ENCODE measurements at places on chromosomes 4 and X.

DNA sequence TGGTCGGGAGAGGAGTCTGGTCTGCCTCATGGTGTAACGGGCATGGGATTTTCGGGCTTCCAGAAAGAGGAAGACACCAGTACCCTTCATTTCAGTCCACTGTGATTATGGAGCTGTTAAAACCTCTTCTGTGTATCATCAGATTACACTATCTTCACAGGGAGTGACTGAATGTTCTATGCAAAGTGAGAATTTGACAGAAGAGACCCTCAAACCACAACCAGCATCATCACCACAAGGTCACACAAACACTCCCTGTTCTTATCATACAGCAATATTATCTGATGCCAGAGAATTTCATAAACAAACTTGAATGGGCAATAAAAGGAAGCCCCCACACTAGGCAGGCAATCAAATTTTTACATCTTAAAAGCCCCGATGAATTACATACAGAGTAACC lies 164.2 kb downstream of the PDGFRA start:
- DNase-seq: no peak

GRCh38 chrX:11421805-11422524 lies 128.8 kb downstream of the AMELX start:
- no peak for DNase-seq

- no peak for DNase-seq
Measured at GRCh38 chrX:57282568-57282967, 3.9 kb upstream of the FAAH2 start.

- peak; percentile 34 for DNase-seq
Measured at GRCh38 chr4:3226467-3226866, 22.5 kb upstream of the MSANTD1 start.

- no peak for DNase-seq
Measured at GRCh38 chr4:38976308-38976707, 55.9 kb downstream of the TMEM156 start.

DNA sequence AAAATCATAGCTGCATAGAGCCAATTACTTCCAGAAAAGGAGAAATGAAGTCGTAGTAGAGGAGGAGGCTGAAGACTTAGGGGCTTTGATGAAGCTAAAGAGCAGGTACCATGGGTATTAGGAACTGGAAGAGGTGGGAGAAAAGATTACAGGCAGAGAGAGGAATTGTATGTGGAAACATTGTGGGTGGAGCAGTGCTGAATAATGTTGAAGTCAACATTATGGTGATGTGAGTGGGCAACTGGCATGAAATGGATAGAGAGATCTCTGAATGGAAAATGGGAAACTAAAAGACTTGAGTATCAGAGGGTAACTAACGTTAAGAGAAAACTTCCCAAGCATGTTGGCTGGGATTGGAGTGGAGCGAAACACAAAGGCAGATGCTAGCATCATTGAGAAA lies 92.5 kb downstream of the AREG start:
- no peak for DNase-seq

DNA sequence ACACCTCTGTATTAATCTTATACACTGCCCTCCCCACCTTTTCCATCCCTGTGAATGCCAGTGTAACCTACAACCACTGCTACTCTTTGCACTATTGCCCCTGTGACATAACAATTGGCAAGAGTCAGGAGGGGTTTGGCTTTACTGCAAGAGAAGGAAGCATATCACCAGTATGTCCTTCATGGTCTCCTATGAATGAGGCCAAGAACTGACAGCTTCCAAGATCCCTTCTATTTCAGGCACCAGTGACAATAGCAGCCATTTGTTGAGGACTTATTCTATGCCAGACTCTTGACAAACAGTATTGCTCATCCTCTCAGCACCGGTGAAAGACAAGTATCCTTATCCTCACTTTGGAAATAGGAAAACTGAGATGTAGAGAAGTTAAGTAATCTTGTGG lies 363.9 kb downstream of the MID1IP1 start:
- DNase-seq: no peak

GRCh38 chr4:54779476-54780148 lies 121.9 kb downstream of the KIT start:
- DNase-seq: no peak

- no peak for DNase-seq
Measured at GRCh38 chrX:78957768-78958130, 12.6 kb downstream of the P2RY10 start.

DNA sequence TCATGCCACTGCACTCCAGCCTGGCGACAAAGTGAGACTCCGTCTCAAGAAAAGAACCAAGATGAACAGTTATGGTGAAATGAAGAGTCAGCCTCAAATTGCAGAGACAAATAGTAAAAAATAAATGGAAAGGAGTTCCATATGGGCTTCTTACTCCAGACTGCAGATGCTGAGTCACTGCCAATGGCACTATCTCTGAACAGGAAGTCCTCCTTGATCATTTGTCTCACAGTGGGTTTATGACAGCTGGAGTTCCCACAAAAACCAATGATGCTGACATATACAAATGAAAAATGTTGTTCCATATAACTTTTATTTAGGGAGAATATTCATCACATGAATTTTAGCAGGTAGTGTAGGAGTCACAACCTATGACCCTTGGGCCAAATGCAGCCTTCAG lies 631.6 kb downstream of the PCDH18 start:
- no peak for DNase-seq

DNA sequence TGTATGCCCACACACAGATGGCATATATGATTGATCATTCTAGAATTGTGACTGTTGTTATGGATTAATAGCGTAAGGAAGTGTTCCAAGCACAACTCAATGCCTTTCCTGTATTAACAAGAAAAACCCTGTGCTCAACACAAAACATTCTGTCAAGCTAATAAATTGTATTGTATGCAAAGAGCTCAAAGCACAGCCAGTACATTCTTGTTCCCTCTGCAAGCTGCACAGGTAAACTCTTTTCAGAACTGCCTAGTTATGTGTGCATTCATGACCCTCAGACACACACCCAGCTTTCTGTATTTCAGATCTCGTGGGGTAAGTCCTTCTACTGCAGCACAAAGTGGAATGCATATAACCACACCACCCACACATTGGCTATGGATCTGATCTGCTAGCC lies 34.3 kb upstream of the BANK1 start:
- DNase-seq: no peak

GRCh38 chr4:119525005-119525749 lies 103.4 kb downstream of the PDE5A start:
- DNase-seq: no peak

- no peak for DNase-seq
Measured at GRCh38 chr4:80926891-80927290, 103.6 kb upstream of the BMP3 start.

DNA sequence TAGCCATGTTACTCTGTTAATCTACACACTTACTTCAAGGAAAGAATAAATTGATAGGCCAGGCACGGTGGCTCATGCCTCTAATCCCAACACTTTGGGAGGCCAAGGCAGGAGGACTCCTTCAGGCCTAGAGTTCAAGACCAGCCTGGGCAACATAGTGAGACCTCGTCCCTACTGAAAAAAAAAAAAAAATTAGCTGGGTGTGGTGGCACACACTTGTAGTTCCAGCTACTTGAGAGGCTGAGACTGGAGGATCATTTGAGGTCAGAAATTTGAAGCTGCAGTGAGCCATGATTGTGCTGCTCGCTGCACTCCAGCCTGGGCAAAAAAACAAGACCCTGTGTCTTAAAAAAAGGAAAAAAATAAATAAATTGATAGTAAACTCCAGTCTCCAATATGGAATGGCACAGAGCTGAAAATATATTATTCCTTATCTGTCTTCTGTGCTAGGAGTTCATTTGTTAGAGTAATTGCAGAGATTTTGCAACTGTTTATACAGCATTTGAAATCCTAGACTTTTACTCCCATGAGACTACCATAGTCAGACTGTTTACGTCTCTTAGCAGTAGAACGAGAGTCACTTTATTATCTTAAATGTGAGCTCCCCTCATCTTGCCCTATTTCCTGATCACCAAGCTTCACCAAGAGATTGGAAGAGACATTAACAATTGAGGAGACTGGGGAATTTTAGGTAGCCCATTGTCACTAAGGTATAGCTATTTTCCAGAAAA lies 18.8 kb upstream of the TMEM131L start:
- DNase-seq: no peak

GRCh38 chr4:24181005-24181404 lies 291.2 kb upstream of the PPARGC1A start:
- no peak for DNase-seq

- DNase-seq: no peak
Measured at GRCh38 chrX:10099411-10099810, 57.4 kb upstream of the CLCN4 start.

DNA sequence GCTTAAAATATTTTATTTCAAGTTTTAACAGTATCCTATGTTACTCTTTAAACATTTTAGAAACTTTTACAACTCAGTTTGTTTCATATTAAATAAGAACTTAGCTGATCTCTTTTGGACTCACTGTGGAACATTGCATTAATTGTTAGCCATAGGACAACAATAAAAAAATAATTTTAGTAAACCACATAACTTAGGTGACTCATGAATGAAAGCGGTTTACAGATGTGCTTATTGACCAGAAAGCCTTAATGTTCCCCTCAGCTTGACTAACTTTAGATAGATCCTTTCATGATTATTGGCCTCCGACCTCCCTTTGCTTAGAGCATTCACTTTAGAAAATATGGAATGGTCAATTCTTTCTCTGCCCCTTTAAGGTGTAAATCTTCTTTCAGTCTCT lies 783.5 kb upstream of the MAGEB2 start:
- DNase-seq: no peak

GRCh38 chrX:16185725-16186136 lies 18.4 kb downstream of the MAGEB17 start:
- DNase-seq: no peak

GRCh38 chr4:86853209-86853608 lies 4.0 kb upstream of the SLC10A6 start:
- DNase-seq: no peak

- DNase-seq: no peak
Measured at GRCh38 chr4:24322995-24323394, 261.4 kb downstream of the DHX15 start.
